ENCODE measurements at places on chromosomes 11 and 22.

GRCh38 chr22:25069758-25070481 is 117.4 kb downstream of the KIAA1671 start:
- no peak for DNase-seq

DNA sequence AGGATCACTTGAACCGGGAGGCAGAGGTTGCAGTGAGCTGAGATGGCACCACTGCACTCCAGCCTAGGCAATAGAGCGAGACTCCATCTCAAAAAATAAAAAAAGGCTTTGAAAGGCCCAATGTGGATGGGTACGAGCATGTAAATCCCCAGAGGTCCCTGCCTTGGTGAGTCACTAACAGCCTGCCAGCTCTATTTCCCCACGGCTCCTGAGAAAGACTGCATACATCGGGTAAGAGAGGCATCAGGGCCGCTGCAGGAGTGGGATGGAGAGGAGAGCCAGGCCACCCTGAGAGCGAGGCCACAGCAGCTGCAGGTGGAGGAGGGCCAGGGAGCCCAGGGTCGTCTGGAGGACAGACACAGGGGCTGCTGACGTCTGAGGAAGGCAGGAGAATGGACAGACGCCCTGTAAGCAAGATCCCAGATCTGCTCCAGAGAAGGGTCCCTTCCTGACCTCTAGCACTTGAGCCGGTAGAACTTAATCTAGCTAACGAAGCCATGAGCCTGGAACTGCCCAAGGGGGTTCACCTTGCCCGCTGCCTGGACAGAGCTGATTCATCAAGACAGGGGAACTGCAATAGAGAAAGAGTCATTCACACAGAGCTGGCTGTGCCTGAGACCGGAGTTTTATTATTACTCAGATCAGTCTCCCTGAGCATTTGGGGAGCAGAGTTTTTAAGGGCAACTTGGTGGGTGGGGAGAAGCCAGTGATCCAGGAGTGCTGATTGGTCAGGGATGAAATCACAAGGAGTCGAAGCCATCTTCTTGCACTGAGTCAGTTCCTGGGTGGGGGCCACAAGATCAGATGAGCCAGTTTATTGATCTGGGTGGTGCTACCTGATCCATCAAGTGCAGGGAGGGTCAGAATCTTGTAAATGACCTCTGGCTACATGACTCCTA is 5.1 kb upstream of the KRTAP5-9 start:
- peak; percentile 15 for DNase-seq

- no peak for DNase-seq
These were observed 437.0 kb downstream of the DYNC2H1 start for GRCh38 chr11:103546236-103546635.

DNA sequence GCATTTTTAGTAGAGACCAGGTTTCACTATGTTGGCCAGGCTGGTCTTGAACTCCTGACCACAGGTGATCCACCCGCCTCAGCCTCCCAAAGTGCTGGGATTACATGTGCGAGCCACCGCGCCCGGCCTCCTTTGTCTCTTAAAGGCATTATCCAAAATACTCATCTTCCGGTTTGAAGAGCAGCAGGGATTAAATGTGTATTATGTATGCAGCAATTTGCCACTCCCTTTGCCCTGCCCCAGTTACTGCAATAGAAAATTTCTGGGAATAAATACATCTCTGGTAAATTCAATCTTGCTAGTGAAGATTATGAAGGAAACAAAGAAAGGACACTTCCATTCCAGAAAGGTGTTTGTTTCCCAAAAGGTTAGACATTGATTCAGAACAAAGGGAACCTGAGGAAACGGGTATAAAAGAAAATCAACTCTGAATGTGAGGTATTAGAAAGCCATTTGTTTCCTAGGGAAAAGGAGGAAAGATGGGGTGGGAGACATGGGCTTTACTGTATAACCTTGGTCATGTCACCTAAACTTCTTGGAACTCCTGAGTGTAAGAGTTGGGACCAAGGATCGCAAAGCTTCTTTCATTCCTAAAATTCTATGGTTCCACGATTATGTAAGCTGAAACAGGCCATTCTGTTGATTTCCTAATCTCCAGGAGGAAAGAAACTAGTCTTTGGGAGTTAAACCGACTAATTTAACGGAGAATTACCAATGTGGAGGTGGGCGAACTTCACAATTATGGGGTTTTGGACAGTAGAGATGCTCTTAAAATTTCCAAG is 959 bp upstream of the HIPK3 start:
- DNase-seq, result no peak

- no peak for DNase-seq
These were observed 56.5 kb upstream of the CABP7 start for GRCh38 chr22:29663180-29663821.

- DNase-seq, result no peak
These were observed 2.0 kb downstream of the SYNGR1 start for GRCh38 chr22:39351689-39352214.

DNA sequence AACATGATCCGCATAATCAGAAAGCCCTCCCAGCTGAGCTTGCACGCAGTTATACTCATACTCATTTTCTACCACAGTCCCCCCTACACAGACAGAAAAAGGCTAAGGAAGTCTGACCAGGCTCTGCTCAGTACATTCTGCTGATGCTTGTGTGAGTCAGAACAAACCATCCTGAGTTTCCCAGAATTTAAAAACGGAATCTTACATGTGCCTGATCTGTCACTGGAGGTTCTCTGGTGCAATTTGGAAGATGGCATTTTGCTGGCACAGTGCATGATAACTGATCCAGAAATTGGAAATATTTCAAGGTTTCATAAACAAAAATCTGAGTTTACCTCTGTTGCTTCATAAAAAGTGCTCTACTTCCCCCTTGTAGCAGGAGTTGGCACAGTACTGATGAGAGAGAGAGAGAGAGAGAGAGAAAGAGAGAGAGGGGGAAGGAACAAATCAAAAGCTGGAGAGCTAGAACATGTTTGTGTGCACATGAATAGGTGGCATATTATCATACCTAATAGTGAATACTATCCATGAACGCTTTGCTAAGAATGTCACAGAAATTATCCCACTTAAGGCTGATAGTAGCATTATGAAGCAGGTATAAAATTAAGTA is 1085.3 kb downstream of the DLG2 start:
- no peak for DNase-seq

DNA sequence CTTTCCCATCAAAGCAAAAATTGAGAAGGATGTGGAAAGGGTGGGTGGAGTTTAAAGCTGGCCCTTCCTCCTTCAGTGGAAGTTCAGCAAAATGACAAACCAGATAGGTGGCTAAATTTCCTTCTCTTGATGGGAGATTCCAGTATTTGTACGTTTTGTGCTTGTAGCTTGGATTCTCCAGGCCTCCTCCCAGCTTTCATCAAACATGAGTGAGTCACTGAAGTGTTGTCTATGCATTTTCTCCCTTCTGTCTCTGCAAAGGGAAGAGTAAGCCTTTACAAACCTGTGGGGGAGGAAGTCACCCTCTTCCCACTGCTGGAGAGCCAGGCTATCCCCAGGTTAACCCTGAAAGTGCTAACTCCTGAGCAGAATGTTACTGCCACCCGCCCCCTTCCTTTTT is 6.4 kb downstream of the MARK2 start:
- no peak for DNase-seq

GRCh38 chr11:134751031-134751585 is 339.1 kb upstream of the B3GAT1 start:
- no peak for DNase-seq

DNA sequence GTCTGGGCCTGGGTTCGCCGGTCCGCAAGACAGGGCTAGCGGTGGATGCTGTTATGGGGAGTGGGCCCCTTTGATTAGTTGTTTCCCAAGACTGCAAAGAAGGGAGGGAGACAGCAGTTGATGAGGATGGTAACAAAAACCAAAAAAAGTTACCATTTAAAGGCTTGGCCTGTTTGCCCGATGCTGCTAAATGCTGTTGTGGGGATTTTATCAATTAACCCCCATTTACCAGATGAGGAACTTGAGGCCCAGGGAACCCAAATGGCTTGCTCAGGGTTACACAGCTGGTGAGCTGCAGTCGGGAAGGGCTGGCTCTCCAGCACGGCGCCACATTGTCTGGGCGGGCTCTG is 3.4 kb downstream of the TRPT1 start:
- no peak for DNase-seq

GRCh38 chr11:17219016-17219415 is 11.2 kb upstream of the PIK3C2A start:
- DNase-seq, result no peak

DNA sequence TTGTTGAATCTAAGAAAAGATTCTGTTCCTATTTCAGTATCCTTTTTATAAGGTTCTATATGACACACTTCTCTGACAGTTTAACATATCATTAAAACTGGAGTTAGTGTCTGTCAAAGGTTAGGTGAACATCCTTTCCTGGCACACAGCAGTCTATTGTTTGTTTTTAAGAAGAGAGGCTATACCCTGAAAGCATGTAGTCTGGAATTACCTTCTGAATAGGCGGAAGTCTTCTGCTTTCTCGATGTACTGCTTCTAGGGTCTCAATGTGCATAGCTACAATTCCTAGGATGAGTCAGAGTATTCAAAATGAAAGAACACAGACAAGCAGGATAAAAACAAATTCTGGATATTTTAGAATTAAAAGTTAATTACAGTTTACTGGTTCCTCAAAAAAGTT is 188.6 kb downstream of the SWAP70 start:
- no peak for DNase-seq

DNA sequence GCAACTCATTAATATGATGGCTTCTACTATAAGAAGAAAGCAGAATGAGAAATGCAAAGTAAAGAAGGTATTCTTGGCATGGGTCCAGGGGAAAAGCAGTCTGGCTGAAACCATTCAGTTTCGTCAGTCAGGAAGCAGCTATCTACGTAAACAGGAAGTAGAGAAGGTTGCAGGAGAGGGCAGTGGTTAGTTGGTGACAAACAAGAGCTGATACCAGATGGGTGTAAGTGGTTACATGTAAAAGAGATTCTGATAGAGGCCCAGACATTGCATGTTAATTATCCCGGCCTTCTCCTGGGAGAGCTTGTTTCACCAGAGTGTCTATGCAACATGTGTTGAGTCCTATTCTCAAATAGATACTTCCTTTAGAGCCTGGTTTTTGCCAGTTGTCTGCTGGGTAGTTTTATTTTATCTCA is 58.4 kb upstream of the PSMA1 start:
- DNase-seq, result peak; percentile 72

- no peak for DNase-seq
These were observed 4.5 kb downstream of the ADAMTS15 start for GRCh38 chr11:130452940-130453339.

GRCh38 chr11:122267602-122268001 is 151.6 kb upstream of the BLID start:
- no peak for DNase-seq

DNA sequence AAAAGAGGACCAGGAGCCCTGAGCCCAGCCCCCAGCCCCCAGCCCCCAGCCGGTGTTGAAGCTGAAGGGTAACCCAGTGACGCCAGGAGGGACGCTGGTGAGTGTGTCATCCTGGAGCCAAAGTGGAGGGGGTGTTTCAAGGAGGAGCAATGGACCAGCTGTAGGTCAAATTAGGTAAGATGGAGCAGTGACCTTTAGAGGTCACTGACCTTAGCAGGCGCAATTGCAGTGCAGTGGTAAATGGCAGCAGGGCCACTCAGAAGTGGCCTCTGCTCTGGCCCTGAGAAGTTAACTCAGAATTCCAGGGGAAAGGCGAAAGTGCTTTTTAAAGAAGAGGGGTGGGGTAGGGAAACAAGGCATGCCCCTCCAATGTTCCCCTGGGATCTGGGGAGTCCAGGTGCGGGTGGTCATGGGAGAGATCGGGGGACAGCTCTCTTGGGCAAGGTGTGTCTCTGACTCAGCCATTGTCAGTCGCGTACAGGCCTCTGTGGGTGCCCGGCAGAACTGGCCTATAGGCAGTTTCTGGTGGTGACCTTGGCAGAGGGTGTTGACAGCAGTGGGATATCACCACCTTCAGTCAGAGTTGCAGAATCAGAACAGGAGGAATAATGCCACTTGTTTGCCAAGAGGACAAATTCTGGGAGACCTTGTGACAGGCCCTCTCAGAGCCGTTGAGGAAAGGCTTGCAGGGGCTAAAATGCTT is 50.3 kb upstream of the TIMP3 start:
- no peak for DNase-seq

- DNase-seq, result no peak
These were observed 68.5 kb upstream of the CARD18 start for GRCh38 chr11:105208019-105208418.

DNA sequence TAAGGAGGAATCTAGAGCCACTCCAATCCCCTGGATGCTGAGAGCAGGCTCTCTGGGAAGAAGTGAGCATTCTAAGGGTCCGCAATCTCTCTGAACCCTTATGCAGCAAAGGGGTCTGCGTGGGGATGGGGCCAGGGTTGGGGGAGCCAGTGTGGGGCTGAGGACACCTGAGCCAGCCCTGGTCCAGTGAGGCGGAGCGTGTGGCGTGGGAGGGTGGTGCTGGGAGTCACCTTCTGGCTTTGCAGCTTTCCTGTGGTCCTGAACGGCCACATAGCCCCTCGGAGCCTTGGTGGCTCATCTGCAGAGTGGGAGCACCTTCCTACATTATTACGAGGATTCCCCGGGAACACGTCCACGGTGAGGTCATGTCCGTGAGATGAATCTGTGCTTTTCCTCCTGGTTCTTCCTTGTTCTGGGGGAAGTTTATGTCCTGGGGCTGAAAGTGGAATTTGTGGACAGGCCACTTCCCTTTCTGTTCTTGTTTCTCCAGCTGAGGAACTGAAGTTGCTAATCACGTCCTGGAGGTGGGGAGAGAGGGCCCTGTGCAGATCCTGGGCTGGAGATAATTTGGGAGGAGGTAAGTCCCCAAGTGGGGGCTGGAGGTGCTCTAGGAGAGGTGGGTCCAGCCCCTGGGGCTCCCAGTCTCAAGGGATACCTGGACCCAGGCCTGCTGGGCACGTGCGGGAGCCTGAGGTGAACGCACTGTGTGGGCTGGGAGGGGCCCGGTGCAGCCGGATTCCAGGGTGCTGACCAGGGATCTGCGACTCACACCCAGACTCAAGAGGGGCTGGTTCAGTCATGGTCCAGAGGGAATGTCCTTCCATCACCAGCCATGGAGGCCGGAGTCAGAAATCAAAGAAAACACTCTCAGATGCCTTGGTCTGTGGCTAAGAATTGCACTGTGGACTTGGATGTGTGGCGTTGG is 6.1 kb downstream of the MRGPRE start:
- DNase-seq, result no peak

GRCh38 chr11:133808393-133809140 is 36.7 kb downstream of the SPATA19 start:
- DNase-seq, result no peak

DNA sequence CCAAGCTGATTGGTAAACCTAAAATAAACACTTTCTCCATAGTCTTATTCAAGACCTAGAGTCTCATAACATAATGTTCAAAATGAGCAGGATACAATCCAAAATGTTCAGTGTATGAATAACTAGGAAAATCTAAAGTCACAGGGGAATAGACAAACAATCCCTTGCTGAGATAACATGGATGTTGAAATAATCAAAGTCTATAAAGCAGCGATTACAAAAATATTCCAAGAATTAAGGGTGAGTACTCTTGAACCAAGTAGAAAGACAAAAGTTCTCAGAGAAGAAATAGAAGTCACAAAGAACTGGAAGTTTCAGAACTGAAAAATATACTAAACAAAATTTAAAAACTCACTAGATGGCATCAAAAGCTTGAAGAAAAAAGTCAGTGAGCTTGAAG is 561.0 kb downstream of the INSC start:
- no peak for DNase-seq

- no peak for DNase-seq
These were observed 53.6 kb upstream of the SC5D start for GRCh38 chr11:121238956-121239355.

GRCh38 chr22:44642096-44642644 is 59.8 kb upstream of the PRR5 start:
- DNase-seq, result no peak

- no peak for DNase-seq
These were observed 691.4 kb downstream of the BRD1 start for GRCh38 chr22:49136041-49136815.

- no peak for DNase-seq
These were observed 156.2 kb upstream of the PDGFD start for GRCh38 chr11:104320097-104320496.

Measured in small intestine (tissue), 16 donors.